T-helper 2 cell treated with Interferon-gamma antibody and Interleukin-4, amounts not matched to agents 100 ng/mL and 5 ng/mL, for 36 hours (primary cell): ENCODE measurements at places on chromosomes 1 and 21. TPM values are rescaled to one million over a fixed set of nuclear protein-coding genes. Genes with fewer than 3 reads are reported as not detected.

The TINAGL1 gene
- not detected in 2 replicates for total RNA-seq

The GPR25 gene
- total RNA-seq, result not detected in 2 replicates

The SPEN gene
- total RNA-seq, result 63.0 and 64.1 TPM in 2 replicates

The PIK3CD gene
- total RNA-seq, result 200 and 201 TPM in 2 replicates

The PRDM16 gene
- not detected in 2 replicates for total RNA-seq

The TCHHL1 gene
- total RNA-seq, result not detected in 2 replicates

The F11R gene
- total RNA-seq, result 11.1 and 16.8 TPM in 2 replicates

The TRIM17 gene
- total RNA-seq, result 2.5 TPM in 2 replicates

The C4BPA gene
- not detected in 2 replicates for total RNA-seq

The OR2L2 gene
- 0.05 and 0.11 TPM in 2 replicates for total RNA-seq

The IL12RB2 gene
- total RNA-seq, result 27.2 and 27.8 TPM in 2 replicates

The HRNR gene
- not detected in 2 replicates for total RNA-seq

The TENT5C gene
- 8.5 and 8.6 TPM in 2 replicates for total RNA-seq

The BCAR3 gene
- total RNA-seq, result 7.5 and 8.6 TPM in 2 replicates

The CELA2B gene
- total RNA-seq, result not detected in 2 replicates

The DCDC2B gene
- total RNA-seq, result not detected in 2 replicates

The OTUD3 gene
- 12.5 and 14.2 TPM in 2 replicates for total RNA-seq

The OLIG1 gene
- not detected in 2 replicates for total RNA-seq

The NBL1 gene
- total RNA-seq, result 25.8 and 27.6 TPM in 2 replicates

The RIIAD1 gene
- total RNA-seq, result not detected in 2 replicates

The RGS16 gene
- 10.2 and 10.7 TPM in 2 replicates for total RNA-seq

The S100A7A gene
- total RNA-seq, result not detected in 2 replicates

The CAPZB gene
- 520 and 529 TPM in 2 replicates for total RNA-seq

The FLG2 gene
- total RNA-seq, result not detected in 2 replicates

The DRAXIN gene
- total RNA-seq, result 0.09 and 0.11 TPM in 2 replicates

The FAM72A gene
- total RNA-seq, result 20.6 and 27.6 TPM in 2 replicates

The CFHR5 gene
- not detected in 2 replicates for total RNA-seq

The FCRLA gene
- total RNA-seq, result not detected in 2 replicates

The TRIM46 gene
- total RNA-seq, result 15.2 and 17.3 TPM in 2 replicates

The SYT6 gene
- total RNA-seq, result not detected in 2 replicates

The CELA3B gene
- not detected in 2 replicates for total RNA-seq

The MATN1 gene
- 0.20 TPM in 1 of 2 replicates, not detected in the other for total RNA-seq

The DISP3 gene
- total RNA-seq, result 0.34 and 0.50 TPM in 2 replicates

The GREM2 gene
- not detected in 2 replicates for total RNA-seq

The ASAP3 gene
- total RNA-seq, result 0.75 and 0.86 TPM in 2 replicates

The SPRR1B gene
- not detected in 2 replicates for total RNA-seq
